ENCODE measurements at places on chromosomes 2 and 18.

DNA sequence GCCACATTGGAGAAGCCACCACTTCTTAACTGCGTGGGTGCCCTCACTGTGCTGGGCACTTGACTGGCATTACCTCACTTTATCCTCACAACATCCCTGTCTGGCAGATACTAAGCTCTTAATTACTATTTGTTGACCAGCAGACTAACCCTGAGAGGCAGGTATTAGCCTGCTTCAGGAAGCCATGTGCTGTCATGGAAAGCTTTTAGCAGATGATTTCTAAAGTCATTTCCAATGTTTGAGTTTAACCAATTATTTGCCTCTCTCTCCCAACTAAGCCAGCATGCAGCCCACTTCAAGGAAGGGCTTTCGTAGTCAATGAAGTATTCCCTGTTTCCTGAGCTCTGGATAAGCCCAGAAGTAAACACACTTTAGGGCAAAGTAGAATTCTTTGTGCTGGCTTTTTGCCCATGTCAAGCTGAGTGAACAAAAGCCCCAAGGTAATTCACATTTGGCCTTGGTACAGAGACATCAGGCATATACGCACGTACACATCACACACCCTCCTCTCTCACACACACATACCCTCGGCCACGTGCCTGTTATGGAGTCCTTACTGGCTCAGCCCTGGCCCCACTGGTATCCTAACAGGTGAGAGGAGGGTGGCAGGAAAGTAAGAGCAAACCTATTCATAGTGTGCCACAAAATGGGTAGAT, 108.6 kb downstream of the C1D start:
- DNase-seq = no peak

- DNase-seq = no peak
These were observed 51.3 kb downstream of the TMEM163 start for GRCh38 chr2:134667541-134667940.

- no peak for DNase-seq
These were observed 77.3 kb downstream of the FIGN start for GRCh38 chr2:163658556-163658955.

DNA sequence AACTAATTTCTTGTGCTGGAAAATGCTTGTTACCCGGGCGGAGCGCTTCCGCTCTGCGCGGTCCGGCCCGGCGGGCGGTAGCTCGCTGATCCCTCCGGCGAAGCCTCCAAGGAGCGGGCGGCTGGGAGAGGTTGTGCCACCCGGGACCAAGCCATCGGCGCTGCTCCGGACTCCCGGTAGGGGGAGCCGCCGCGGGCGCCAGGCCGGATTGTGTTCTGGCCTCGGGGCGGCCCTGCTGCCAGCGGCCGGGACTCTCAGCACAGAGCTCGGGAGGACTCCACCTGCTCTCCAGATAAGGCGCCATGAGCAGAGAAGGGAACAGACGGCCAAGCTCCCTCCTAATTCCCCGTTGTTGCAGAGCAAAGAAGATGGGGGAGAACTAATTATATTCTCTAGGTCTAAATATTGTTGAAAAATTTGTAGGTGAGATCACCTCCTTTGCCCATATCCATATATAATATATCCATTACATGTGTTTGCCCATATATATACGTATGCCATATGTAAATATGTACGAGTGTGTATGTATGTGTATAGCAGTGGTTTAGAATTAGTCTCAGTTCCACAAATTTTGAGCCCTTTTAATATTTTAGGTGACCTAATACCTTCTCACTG, 13.8 kb upstream of the SATB2 start:
- DNase-seq = no peak

Data from activated T-cell treated with anti-CD3 and anti-CD28 coated beads for 4 hours (primary cell).